ENCODE measurements at places on chromosomes 7 and 10.

DNA sequence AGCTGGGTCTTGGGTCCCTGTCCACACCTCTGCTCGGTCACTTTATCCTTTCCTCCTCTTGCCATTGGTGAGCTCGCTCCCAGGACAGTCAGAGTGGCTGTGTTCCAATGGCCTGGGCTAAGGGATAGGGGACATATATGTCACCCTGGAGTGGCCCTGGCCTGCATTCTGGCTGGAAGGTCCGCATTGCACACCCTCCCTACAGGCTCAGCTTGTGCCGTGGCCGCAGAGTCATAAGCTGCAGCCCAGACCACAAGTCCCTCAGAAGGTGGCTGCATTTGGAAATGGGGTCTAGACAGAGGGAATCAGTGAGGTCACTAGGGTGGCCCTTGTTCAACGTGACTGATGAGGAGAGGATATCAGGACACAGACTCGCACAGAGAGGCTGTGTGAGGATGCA, 363.8 kb upstream of the SHH start:
- no peak for DNase-seq

- DNase-seq, result no peak
Observed at GRCh38 chr7:148303295-148304082, 287.1 kb upstream of the C7orf33 start.

DNA sequence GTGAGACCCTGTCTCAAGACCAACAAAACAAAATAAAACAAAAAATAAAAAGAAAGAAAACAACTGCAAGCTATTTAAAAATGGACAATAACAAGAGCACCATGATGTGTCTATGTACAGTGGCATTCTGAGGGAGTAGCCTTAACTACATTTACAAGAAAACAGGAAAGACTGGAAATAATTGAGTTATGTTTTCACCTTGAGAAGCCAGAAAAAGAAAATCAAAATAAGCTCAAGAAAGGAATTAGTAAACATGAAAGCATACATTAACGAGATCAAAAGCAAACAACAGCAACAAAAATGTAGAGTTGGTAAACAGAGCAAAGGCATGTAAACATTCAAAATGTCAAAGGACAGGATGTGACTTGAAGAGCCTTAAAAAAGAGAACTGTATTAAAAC, 36.7 kb downstream of the TEX36 start:
- no peak for DNase-seq

- DNase-seq, result no peak
Observed at GRCh38 chr10:91090761-91091529, 129.5 kb upstream of the PCGF5 start.

DNA sequence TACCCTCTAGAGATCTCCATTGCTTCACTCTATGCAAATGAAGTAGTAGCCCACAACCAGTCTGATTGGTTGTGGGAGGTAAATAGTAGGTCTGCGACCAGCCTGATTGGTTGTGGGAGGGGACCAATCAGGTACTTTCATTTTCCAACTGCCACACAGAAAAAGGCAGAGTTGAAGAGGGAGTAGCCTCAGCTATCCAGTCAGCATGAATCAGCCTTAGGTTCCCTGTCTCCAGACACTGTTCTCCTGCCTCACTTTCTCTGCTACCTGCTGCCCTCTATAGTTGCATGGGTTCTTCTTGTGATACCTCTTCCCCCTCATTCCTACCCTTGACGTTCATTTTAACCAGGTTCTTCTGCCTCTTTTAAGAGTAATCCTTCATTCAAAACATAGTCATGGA, 114.5 kb upstream of the LYZL1 start:
- no peak for DNase-seq

GRCh38 chr10:517872-518475, 171.5 kb downstream of the DIP2C start:
- no peak for DNase-seq

DNA sequence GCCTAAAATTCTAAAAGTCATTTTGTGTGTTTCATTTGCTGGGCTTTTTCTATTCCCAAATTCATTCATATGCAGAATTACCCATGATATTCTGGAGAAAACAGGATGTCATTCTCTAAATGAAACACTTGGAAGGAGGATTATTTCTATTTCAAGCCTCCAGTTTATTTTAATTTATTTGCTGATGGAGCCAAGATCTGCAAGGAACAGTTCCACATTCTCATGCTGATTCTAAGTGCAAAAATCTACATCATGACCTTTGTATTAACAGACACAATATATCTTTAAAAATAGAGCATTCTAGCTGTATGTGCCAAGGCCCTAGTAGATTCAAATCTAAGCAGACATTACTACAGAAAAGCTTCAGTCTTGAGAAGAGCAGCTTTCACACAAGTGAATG, 51.3 kb upstream of the KCND2 start:
- no peak for DNase-seq

DNA sequence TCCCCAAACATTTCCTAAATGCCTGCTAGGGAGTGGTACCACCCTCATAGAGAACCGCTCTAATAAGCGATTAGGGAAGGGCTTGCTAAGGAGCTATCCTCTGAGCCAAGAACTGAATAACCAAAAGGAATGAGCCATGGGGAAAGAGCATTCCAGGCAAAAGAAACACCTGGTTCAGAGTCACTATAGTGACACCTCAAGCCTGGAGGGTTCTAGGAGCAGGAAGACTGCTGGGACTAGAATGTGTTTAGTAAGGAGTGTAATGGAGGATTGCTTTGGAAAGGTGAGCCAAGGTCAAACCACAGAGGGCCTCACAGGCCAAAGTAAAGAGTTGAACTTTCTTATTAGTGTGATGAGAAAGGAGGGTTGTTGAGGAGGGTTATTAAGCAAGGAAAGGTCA, 38.7 kb upstream of the NRBF2 start:
- DNase-seq, result no peak

DNA sequence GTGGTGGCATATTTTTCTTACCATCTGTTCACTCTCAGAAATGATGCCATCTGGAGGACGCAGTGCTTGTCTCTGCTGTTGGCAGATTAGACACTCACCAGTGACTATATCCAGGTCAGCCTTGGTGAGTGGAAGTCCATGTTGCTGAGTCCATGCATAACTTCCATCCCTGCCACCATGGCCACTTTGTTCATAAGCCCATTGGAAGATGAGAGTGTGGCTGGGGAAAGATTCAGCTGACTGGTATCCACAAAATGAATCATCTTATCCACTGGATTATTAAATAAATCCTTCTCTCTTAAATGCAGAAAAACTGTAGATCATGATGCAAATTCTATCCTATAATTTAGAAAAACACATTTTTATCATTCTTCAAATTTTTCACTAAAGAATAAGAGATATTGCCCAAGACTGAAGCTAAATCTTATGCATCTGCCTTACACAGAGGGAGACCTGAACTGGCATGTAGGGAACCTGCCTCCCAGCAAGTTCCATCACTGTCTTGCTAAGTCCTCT, 726.9 kb downstream of the TNS3 start:
- no peak for DNase-seq

GRCh38 chr7:5229451-5230264, 39.6 kb downstream of the WIPI2 start:
- DNase-seq, result no peak

GRCh38 chr7:159027789-159028507, 116.7 kb downstream of the VIPR2 start:
- DNase-seq, result no peak

DNA sequence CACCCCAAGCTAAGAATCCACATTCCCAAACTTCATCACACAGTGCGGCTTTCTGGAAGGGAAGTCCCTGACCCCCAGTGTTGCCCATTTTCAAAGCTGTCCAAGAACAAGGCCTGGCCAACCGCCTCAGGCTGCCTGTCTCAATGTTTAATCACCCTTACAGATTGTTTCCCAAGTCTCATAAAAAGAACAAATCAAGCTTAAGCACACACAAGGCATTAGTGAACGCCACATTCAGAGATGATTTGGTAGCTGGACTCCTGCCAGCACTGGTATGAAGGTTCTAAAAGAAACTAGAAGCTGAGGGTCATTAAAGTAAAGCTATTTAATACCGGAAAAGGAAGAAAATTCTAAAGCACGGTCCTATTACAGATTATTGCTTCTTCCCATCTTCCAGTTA, 35.6 kb downstream of the C10orf90 start:
- DNase-seq, result no peak

- no peak for DNase-seq
Observed at GRCh38 chr10:86876748-86877147, 80.7 kb downstream of the MMRN2 start.

DNA sequence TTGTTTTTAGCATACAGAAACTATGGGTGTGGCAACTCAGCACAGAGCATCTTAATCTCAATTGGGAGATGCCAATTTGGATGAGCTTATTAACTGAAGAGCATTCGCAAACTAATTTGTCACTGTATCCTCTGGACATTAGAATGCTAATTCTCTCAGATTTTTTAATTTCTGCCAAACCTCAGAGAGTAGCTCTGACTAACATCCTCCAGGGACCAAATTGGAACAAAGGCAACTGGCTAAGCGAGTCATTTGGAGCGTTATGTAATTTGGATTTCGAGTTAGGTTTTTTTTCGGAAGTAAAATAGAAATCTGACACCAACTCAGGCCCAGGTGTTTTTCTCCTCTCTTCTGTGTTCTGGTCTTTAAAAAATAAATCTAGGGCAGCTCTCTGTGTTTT, 201.9 kb downstream of the BMPER start:
- no peak for DNase-seq

DNA sequence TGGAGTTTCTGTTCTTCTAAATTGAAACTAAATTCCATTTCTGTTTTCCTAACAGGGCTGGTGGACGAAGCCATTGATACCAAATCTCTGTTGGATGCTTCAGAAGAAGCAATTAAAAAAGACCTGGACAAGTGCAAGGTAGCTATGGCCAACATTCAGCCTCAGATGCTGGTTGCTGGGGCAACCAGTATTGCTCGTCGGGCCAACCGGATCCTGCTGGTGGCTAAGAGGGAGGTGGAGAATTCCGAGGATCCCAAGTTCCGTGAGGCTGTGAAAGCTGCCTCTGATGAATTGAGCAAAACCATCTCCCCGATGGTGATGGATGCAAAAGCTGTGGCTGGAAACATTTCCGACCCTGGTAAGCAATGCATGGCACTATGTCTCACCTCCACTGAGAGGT, 45.6 kb downstream of the AP3M1 start:
- DNase-seq, result no peak

- DNase-seq, result no peak
Observed at GRCh38 chr10:70568781-70569495, 33.6 kb downstream of the PRF1 start.

DNA sequence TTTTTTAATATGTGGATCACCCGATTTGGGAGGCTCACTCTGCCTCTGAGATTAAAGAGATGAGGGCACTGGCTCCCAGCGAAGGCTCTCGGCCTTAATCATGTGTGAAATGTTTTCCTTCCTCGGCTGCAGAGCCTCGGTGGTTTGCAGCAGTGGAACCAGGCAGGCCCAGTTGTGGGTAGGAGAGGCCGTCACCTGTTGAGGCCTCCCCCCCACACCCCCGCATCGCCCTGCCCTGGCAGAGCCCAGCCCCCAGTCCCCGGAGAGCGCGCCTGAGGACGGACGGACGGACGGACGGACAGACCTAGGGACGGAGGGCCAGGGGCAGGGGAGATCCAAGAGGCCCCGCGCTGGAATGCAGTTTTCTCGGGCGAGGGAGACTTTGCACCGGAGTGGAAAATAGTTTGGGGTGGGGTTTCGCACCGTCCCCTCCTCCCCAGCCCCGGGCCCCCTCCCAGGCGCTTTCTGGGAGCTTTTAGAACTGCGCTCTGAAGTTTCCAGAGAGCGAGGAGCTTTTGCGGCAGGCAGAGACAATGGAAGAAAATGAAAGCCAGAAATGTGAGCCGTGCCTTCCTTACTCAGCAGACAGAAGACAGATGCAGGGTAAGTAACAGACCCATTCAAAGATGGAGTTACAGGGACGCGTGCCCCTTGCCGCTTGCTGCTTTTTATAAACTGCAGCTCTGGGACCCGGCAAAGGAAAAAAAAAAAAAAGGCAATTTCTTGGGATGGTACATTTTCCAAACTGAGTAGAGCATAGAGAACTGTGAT, at the start of gene KIAA1217:
Gene KIAA1217 (plus strand): TSS at position 478 of the 771 bp plus-strand sequence. CDS start 56 bp downstream, at position 534.
- DNase-seq, result no peak

DNA sequence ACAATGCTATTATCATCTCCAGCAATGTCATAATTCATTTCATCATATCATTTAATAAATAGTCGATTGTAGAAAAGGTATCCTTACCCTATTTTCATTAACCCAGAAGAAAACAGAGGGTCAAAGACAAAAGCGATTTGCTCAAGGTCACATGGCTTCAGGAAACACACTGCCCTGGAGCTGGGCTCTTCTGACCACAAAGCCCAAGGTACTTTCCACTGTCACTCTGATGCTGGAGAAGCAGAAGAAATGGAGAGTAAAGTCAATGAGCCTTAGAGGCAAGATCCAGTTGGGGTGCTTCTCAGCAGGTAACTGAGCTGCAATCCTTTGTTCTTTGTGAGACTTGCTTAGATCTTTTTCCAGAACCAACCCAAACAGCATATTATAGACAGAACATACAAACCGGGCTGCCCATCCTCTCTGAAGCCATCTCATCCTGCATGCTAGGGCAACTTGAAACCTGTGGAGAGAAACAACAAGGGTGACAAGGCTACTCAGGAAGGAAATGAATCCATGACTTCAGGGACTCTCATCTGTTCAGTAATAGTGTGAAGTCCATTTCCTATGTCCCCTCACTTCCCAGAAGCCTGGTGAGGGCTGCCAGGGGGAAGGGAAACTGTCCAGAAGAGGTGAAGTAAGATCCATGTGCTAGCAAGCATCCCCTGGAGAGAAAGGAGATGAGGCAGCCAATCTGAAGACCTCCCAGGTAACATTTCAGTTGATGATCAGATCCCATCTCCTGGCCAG, 148.6 kb upstream of the SVIL start:
- DNase-seq, result no peak

GRCh38 chr7:50300336-50300735, 4.2 kb upstream of the IKZF1 start:
- no peak for DNase-seq
